ENCODE measurements at places on chromosomes 2 and 18.

GRCh38 chr18:54100920-54101470, 123.5 kb downstream of the MBD2 start:
- no peak for DNase-seq

GRCh38 chr18:13374096-13374467, 155.5 kb downstream of the LDLRAD4 start:
- DNase-seq: no peak

- no peak for DNase-seq
Measured at GRCh38 chr18:46754661-46755292, 2.1 kb downstream of the ST8SIA5 start.

GRCh38 chr18:2845172-2845571, 1.6 kb upstream of the EMILIN2 start:
- DNase-seq: no peak

DNA sequence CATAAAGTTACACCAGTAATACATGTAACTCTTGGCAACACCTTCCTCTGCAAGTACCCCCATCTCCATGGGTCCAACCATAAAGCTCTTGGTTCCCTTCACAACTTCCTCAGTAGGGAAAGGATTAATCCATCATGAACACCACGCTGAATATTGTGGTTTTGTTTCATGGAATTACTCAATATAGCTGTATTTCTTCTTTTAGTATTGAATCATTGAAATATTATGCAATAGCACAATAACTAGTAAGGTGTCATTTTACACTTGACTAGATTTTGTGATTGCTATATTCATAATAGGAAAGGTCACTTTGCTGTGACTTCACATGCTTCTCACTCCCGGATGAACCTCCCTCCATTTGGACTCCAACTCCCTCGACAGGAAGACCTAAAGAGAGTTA, 29.7 kb upstream of the PID1 start:
- no peak for DNase-seq

- no peak for DNase-seq
Measured at GRCh38 chr2:10659898-10660568, 29.7 kb downstream of the NOL10 start.

GRCh38 chr2:36528766-36529392, 69.1 kb downstream of the FEZ2 start:
- DNase-seq: no peak

GRCh38 chr18:24914171-24914525, 437.8 kb downstream of the ZNF521 start:
- DNase-seq: no peak

GRCh38 chr2:125471963-125472362, 1184.0 kb upstream of the GYPC start:
- DNase-seq: no peak

- DNase-seq: no peak
Measured at GRCh38 chr2:236823963-236824362, 254.3 kb downstream of the ACKR3 start.

DNA sequence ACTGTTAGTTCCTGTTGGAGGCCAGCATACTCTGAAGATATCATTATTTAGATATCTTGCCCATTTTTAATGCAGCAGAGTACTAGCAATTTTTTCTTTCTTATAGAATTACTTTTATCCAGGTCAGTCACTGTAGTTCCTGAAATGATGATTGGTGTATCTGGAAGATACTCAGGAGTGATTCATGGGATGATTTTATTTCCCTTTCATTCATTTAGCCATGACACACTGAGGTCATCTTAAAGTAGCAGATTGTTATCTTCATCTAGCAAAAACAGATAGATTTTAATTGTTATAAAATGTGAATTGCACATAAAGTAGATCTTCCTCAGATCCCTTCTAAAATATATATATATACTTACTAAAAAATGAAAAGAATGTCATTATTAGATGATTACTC, 109.1 kb downstream of the PIK3C3 start:
- DNase-seq: no peak

GRCh38 chr2:216792222-216793021, 67.4 kb downstream of the TNP1 start:
- no peak for DNase-seq

DNA sequence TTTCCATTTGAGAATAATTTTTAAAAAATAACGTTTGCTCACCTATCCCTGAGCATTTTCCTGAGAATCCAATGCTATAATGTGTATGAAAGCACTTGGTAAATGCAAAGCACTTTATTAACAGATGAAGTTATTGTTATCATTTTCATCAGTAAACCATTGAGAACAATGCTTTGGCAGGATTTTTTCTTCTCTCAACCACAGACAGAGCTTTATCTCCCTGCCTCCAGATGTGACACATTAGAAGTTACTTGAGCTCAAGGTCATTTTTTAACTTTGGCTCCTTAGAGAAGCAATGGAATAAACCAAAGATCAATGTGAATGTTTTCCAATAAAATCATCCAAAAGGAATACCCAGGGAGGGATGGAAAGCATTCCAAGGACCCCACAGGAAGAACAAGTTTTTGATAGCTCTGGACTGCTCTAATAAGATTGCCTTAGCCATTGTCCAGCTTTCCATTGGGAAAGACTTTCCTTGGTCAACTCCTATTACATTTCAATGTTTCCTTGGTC, 118.9 kb upstream of the NT5C1B start:
- no peak for DNase-seq

DNA sequence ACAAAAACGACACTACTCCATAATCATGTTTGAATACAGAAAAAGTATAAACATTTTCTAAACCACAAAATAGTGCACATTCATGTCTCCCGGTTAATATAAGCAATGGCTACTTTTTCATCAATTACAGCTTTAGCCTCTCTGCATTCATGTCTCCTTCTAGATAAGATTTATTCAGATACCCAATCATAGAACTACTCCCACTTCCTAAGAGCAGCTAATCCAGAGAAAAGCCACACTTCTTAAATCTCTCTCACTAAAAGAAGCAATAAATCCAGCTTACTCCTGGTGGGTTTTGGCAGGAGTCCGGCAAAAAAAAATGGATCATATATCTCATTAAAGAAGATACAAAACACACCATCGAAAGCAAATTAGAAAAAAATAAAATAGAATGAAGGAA, 20.1 kb downstream of the DSEL start:
- no peak for DNase-seq

DNA sequence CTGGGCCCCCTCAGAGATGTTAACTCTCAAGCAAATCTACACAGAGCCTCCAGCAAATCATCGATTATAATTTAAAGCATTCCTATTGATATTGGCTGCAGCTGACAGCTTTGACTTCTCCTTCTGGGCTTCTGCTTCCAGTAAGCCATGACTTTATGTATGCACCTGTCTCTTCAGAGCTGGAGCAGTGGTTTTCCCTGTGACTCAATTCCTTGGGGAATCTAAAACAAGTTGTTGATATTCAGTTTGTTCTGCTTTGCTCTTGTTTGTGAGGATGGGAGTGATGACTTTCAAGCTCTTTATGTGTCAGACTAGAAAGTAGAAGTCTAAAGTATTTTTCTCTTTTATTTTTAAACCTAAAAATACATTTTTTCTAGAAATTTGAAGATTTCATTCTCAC, 45.1 kb upstream of the TNP1 start:
- DNase-seq: no peak

DNA sequence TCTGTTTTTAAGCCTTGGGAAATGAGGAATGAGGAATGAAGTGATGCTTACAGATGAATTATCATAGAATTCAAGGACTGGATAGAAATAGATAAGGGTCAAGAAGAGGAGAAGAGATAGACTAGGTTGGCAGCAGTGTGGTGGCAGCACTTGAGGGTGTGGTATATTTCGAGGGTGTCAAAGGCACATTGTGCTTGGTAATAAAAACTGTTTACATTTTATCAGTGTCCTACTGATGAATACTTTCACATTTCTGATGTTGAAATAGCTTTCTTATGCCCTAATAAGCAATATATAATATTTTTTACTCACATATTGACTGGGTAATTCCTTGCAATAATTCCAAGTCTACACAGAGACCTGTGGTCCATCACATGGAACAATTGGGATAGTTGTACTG, 3.4 kb downstream of the TFPI start:
- no peak for DNase-seq

GRCh38 chr18:23934252-23934651, 80.3 kb upstream of the TTC39C start:
- no peak for DNase-seq

GRCh38 chr2:240739797-240740196, 48.1 kb downstream of the AQP12A start:
- DNase-seq: peak; percentile 44

- DNase-seq: peak; percentile 38
Measured at GRCh38 chr2:233422050-233422639, 67.9 kb downstream of the DGKD start.

GRCh38 chr2:178506949-178507348, 26.7 kb downstream of the PLEKHA3 start:
- no peak for DNase-seq

DNA sequence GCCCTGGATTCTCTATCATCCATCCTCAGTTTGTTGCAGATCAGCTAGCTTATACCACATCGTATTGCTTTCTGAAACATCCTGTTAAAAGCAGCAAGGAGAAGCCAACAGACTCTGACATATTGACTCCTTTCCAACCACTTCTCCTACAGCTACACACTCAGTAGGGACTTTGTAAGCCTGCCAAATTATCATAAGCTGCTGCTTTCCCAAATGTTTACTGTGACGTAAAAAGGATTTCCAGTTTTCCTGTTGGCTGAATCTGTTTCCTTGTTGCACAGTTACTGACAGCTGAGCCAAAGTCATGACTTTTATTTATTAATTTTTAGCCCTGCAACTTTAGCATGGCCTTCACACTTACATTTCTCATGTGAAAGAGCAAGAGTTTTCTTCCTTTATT, 294.3 kb downstream of the KCNJ3 start:
- no peak for DNase-seq

All from T-helper 22 cell (primary cell).